AG08395 (cell line): ENCODE measurements at places on chromosomes 1 and 21.

- no peak for DNase-seq
Measured at GRCh38 chr1:203148127-203148526, 20.6 kb downstream of the ADORA1 start.

DNA sequence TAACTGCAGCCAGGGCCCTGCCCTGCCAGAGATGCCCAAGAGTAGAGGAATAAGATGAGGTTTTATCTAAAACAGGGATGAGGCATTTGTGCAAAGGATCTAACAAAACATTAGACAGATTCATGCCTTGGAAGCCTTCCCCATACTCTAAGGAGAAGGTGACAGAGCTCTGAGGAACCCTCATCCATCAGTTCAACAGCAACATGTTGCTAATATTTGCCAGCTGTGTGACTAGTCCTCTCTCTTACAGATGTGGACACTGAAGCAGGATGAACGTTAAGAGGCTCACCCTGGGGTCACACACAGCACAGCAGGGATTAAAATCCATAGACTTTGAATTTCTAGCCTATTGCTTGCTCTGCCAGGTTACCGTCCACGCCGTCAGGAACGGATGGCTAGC, 99.0 kb downstream of the ZBTB18 start:
- DNase-seq: peak; percentile 29

DNA sequence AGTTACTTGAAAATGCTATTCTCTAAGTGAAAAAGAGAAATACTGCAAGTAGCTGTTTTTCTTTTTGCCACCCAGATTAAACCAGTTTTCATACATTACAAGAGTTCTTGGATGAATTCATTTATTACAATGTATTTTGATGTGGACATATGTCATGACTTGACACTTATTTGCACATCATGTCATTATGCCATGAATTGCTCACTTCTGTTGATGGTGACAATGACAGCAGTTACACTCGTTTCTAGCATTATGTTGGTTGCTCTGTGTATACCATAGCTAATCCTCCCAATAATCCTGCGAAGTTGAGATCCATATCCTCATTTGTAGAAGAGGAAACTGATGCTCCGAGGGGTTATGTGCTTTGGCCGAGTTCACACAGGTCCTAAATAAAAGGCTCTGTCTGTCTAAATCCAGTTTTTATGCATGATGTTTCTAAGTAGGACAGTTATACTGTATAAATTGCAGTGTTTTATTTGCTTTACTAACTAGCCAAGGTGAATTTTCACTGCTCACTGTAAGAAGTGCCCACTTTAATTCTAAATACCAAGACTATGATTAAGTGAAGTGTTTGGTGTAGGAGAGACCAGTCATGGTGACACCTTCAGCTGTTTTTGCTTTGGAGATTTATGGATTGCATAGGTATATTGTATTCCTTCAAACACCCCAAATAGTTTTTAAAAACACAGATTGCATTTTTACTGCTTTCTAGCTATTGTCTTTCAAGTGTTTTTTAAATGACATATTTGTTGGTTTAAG, 56.7 kb downstream of the PRDM2 start:
- DNase-seq: no peak

DNA sequence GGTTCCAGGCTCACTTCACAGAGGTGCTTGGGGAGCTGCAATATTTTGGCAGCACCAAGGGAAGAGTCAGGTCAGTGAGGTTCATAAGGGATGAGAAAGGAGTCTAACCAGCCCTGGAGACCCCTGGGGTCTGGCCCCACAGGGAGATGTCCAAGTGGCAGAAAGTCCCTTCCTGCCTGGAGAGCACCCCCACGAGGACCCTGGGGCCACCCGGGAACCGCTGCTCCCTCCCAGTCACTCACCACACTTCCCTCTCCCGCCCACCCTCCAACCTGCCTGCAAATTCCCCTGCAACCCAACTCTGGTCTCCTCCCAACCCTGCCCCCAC, 6.5 kb upstream of the ITGB2 start:
- no peak for DNase-seq

- no peak for DNase-seq
Measured at GRCh38 chr1:157437296-157437695, 115.0 kb downstream of the FCRL5 start.
